ENCODE measurements at places on chromosomes 6 and 20. TPM values are rescaled to one million over a fixed set of nuclear protein-coding genes. Genes with fewer than 3 reads are reported as not detected.

Gene LGSN
- total RNA-seq, result 0.11 TPM

DNA sequence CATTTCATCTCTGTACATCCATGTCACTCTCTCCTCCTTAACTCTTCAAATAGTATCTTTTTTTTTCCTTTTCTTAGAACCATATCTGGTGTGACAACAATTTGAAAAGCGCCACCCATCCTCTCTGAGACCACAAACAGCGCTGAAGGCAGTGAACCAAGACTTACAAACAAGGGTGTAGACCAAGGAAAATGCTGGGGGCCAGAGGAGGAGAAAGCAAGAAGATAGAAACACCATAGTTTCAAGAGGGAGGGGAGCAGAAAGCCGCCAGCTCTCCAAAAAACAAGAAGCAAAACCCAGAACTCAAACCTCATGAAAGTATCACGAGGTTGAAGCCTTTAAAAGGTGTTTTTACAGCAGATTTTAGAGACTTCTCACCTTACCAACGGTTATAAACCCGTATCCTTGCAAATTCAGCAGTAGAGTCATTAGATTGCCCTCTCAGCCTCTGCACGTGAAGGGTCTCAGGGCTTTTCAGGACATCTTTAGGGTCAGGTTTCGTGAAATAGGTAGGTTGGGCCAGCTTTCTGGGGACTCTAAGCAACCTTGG lies 13.3 kb upstream of the RIPOR2 start:
- no peak for DNase-seq

- DNase-seq, result peak; percentile 57
These were observed 8.8 kb upstream of the C20orf144 start for GRCh38 chr20:33653218-33653899.

Gene GRM1
- total RNA-seq, result under 0.01 TPM

DNA sequence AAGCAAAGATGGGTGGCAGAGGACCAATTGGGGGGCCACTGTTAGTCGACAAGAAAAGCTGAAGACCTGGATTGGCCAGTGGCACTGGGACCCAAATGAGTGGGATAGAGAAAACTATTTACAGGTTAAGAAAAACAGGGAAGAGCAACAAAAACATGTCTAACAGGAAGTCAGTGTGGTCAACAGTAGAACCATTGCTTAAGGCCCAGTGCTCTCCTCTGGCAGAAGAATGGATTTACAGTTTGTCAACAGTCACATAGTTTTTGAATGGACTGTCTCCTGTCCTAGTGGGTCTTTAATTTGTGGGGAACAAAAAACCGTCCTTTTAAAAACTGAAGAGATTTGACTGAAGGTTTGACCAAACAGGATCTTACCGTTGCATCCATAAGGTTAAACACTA lies 12.1 kb upstream of the WTAP start:
- no peak for DNase-seq

Gene HTR1E
- total RNA-seq, result not detected

GRCh38 chr6:108114841-108115597 lies 40.5 kb upstream of the OSTM1 start:
- DNase-seq, result no peak

Gene GABRR1
- total RNA-seq, result not detected

Gene CSE1L
- 201 TPM for total RNA-seq

- DNase-seq, result no peak
These were observed 165.6 kb downstream of the GRM1 start for GRCh38 chr6:146194434-146194833.

Gene CD40
- 2.6 TPM for total RNA-seq

GRCh38 chr6:116579143-116579542 lies 7.8 kb downstream of the RWDD1 start:
- DNase-seq, result no peak

- DNase-seq, result no peak
These were observed 33.8 kb downstream of the SUMO4 start for GRCh38 chr6:149433881-149434280.

Gene LY6G6F
- total RNA-seq, result not detected

DNA sequence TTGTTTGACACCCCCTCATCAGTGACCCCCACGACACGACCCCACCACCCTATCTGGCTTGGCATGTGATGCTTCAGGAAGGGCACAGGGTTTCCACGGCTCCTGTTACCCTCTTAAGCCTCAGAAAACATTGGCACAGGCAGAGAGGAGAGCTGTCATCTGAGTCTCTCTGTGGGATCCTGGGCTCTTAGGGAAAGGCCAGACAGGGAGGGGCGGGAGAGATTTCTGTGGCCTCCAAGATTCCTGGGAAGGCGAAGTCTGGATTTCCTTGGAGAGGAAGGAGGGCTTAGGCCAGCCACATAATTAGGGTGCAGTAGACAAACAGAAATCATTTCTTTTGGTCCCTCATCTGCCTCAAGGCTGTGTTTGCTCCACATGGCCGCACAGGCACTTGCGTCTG lies 191.6 kb upstream of the SNX9 start:
- DNase-seq, result no peak

Gene ZNF76
- total RNA-seq, result 26.8 TPM
